ENCODE measurements at places on chromosomes 6 and 20.

DNA sequence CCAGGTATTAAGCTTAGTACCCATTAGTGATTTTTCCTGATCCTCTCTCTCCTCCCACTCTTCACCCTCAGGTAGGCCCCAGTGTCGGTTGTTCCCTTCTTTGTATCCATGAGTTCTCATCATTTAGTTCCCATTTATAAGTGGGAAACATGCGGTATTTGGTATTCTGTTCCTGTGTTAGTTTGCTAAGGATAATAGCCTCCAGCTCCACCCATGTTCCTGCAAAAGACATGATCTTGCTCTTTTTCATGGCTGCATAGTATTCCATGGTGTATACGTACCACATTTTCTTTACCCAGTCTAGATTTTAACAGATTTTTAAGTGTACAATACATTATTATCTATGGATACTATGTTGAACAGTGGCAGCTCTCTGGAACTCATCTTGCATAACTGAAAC, 44.4 kb downstream of the CYP24A1 start:
- no peak for DNase-seq

DNA sequence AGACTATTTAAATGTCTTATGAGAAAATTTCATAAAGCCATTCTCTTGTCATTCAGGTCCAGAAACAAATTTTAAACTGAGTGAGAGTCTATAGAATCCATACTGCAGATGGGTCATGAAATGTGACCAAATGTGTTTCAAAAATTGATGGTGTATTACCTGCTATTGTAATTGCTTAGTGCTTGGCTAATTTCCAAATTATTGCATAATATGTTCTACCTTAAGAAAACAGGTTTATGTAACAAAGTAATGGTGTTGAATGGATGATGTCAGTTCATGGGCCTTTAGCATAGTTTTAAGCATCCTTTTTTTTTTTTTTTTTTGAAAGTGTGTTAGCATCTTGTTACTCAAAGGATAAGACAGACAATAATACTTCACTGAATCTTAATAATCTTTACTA, 5.0 kb downstream of the MARCKS start:
- DNase-seq, result no peak

GRCh38 chr20:33803921-33804337, 7.2 kb upstream of the CHMP4B start:
- DNase-seq, result peak; percentile 18

- no peak for DNase-seq
Measured at GRCh38 chr6:24620637-24621036, 25.4 kb downstream of the KIAA0319 start.

DNA sequence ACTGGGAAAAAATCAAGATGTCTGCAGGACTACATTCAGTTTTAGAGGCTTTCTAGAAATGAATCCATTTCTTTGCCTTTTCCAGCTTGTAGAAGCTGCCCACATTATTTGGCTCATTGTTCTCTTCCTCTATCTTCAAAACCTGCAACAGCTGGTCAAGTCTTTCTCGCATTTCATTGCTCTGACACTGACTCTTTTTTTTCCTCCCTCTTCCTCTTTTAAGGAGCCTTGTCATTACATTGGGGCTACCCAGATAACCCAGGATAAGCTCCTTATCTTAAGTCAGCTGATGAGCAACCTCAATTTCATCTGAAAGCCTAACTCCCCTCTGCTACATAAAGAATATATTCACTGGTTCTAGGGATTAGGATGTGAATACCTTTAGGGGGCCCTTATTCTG, 53.2 kb upstream of the CEP162 start:
- DNase-seq, result no peak

GRCh38 chr6:165769401-165769800, 106.4 kb upstream of the PDE10A start:
- no peak for DNase-seq

- no peak for DNase-seq
Measured at GRCh38 chr6:166744223-166745134, 117.4 kb upstream of the RPS6KA2 start.

- DNase-seq, result peak; percentile 53
Measured at GRCh38 chr6:143999406-143999805, 8.7 kb downstream of the PLAGL1 start.

GRCh38 chr20:11350126-11351005, 567.3 kb upstream of the BTBD3 start:
- peak; percentile 46 for DNase-seq

GRCh38 chr6:35497571-35498421, 917 bp upstream of the TEAD3 start:
- peak; percentile 24 for DNase-seq

DNA sequence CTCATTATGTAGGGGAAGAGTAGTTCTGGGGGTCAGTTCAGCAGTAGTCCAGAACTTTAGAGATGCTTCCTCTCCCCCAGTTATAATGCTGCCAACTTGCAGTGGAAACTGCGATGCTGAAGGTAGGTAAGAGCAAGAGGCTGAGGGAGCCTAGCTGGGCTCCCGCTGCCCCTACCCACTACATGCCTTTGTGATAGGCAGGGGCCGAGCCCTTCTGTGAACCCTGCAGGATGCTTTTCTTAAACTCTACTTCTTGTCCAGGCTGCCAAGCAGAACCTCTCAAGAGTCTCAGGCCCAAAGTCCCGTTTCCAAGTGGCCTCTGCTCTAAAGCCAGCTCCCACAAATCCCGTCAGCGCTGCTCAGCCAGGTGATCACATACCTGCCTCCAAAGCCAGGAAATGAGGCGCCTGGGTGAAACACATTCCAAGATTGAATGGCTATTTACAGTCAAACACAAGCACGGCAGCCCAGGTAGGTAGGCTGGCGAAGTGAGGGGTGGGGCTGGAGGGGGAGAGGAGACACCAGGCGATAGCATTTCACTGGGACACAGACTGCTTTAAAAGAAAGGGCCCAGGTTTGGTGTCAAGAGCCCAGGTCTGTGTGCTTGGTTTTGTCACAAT, 150.7 kb downstream of the CD24 start:
- DNase-seq, result no peak

DNA sequence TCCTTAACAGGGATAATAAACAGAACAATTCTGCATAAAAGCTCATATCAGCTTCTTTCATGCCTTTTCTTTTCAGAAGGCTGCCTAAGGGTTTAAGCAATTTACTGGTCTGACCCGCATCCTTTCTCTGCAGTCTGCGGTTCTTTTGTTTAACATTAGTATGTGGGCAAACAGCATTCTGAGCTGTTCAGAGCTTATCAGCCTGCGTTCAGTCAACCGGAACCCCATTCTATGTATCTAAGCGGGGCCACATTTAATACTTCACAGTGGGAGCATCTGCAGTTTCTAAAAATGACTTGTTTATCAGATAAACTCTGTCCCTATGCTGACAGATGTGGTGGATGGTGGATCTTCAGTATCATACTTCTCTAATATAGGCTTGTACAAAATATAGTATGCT, 758.9 kb upstream of the MMS22L start:
- DNase-seq, result no peak

DNA sequence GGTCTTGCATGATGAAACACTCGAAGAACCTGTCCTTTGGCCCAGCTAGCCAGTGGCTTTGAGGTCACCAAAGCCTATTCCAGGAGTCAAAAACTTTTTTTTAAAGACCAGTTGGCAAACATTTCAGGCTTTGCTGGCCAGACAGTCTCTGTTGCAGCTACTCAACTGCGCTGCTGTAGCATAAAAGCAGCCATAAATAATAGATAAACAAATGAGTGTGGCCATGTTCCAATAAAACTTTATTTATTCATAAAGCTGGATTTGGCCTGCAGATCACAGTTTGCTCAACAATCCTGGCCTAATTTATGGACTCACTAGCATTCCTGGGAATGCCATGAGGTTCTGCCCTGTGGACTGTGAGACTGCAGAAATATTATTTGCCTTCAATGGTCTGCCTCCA, 68.8 kb upstream of the LTV1 start:
- no peak for DNase-seq

GRCh38 chr6:5937169-5937909, 69.4 kb downstream of the NRN1 start:
- no peak for DNase-seq

GRCh38 chr6:87925373-87926060, 122.1 kb upstream of the SPACA1 start:
- no peak for DNase-seq

DNA sequence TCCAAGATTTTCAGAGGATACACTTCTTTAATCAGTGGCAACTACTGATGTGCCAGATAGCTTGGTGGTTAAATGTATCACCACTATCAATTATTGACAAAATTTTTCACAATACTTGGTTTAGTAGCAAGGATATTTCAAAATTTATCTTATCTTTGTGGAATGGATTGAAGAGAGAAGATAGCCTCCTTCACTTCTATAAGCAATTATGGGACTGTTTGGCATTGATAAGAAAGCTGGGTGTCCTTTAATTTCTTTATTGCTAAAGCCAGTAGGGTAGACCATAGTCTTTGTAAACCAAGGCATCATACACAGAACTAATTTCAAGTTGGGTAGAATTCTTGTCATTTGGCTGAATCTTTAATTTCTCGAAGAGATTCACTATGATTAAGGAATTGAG, 4.9 kb upstream of the RNF182 start:
- DNase-seq, result no peak

DNA sequence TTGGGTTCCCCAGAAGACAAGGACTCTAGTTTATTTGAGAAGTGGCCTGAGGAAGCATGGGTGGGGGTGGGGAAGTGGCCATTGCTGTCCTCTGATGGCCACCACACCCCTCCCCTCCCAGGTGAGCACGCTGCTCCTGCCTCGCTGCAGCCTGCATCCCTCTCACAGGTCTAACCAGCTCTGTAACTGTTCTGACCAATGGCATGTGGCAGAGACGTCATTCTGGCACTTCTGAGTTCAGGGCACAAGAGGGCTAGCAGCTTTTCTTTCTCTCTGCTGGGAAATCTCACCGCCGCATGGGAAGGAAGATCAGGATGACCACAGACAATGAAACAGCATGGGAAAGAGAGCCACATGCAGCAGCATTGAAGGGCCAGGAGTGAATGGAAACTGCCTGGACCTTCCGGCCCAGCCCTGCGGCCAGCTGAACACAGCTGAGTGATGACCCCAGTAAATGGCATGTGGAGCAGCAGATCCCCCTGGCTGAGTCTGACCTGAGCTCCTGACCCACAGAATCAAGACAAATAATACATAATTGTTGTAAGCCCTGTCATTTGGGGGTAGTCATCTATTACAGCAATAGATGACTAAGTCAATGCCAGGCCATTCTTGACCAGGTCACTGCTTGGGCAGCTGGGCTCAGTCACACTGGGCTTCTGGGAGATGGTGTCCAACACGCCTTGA, 179.8 kb downstream of the LINC00237 start:
- DNase-seq, result no peak

DNA sequence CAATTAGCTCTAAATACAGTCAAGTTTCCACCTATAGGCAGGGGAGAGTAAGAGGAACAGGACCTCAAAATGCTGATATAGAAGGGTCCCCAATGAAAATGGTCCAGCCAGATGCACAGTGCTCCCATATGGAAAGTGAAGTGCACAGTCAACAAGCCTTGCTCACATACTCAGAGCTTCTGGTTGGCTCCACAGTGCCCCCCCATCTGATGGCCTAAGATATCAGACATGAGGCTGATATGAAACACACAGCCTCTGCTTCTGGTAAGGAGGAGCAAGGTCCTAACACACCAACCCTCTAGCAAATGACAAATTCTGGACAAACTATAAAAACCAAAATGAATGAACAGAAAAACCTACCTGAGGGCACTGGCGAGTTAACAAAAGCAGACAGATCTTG, 111.4 kb upstream of the EMILIN3 start:
- DNase-seq, result no peak

DNA sequence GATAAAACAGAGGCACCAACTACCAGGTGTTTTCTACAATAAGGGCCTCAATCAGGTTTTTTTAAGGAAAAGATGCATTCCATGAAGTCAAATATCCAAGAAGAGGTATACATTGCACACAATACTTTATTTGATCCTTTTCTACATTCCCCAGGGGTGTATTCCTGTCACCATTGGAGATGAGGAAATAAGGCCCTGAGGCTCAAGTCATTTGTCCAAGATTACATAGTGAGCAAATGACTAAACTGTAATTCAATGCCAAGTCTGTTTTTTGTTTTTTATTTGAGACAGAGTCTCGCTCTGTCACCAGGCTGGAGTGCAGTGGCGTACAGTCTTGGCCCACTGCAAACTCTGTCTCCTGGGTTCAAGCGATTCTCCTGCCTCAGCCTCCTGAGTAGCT, 69.2 kb upstream of the CDYL start:
- DNase-seq, result no peak

GRCh38 chr6:119171088-119171841, 92.8 kb upstream of the FAM184A start:
- no peak for DNase-seq

DNA sequence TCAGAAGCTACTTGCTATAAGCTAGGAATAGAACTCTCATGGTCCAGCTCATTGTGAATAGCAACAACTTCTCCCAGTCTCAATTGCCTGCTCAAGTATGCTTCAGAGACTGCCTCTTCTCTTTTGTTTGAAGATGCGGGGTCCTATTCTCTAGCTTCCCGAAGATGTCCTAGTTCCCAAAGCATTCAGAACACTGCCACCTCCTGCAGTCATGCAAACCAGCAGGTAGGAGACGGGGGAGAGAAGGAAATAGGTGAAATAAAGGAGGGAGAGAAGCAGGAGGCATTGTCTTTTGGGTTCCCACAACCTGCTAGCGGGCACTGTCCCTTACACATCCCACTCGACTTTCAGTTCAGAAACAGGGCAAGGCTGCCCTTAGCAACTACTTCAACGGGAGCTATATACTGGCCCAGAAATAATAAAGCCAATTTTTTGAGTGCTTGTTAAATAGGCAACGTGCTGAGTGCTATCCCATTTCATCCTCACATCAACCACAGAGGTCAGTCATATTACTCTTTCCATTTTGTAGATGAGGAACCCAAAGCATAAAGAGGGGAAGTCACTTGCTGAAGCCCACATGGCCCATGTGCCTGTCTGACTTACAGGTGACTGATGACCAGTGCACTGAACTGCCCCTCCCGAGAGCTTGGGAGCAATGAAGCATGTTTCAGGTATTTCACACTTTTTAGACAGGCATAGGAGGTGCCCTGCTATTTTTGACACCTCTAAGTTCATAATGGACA, 61.9 kb upstream of the ATXN1 start:
- DNase-seq, result no peak

All from AG09309 (cell line).